T-helper 2 cell treated with Interferon-gamma antibody and Interleukin-4, amounts not matched to agents 100 ng/mL and 5 ng/mL, for 36 hours (primary cell): ENCODE measurements at places on chromosomes 6 and 20. TPM values are rescaled to one million over a fixed set of nuclear protein-coding genes. Genes with fewer than 3 reads are reported as not detected.

The ZNF133 gene
- 7.7 and 7.9 TPM in 2 replicates for total RNA-seq

The MDC1 gene
- 72.7 and 79.0 TPM in 2 replicates for total RNA-seq

The HNF4A gene
- not detected in 2 replicates for total RNA-seq

The SOX4 gene
- 4.5 and 4.7 TPM in 2 replicates for total RNA-seq
